LHCN-M2 (cell line): ENCODE measurements at places on chromosomes 16 and 17.

- no peak for DNase-seq
These were observed 10.9 kb upstream of the ARL2BP start for GRCh38 chr16:57233944-57234706.

GRCh38 chr17:75695830-75696271 lies 25.4 kb upstream of the ITGB4 start:
- peak; percentile 99 for DNase-seq

DNA sequence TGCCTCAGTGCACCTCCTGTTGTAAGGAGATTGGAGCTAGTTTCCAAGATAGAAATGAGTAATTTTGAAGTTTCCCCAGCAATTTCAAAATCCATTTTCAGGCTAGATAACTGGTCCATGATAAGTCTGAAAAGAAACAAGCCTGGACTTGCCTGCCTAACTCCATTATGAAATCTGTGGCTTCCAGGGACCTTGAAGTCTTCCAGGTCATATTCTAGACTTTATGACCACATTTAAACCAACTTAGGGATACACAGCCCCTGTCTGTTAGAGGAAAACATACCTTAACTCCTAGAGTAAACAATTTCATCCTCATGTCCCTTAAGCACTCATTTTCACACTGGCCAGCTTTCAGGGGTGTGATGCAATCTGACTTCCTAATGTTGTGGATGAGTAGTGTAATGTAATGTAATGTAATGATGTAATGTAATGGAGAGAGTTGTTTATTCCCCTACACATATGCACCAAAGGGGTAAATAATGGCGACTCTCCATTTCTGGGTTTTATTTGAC lies 96.7 kb upstream of the FAM20A start:
- DNase-seq: peak; percentile 48

DNA sequence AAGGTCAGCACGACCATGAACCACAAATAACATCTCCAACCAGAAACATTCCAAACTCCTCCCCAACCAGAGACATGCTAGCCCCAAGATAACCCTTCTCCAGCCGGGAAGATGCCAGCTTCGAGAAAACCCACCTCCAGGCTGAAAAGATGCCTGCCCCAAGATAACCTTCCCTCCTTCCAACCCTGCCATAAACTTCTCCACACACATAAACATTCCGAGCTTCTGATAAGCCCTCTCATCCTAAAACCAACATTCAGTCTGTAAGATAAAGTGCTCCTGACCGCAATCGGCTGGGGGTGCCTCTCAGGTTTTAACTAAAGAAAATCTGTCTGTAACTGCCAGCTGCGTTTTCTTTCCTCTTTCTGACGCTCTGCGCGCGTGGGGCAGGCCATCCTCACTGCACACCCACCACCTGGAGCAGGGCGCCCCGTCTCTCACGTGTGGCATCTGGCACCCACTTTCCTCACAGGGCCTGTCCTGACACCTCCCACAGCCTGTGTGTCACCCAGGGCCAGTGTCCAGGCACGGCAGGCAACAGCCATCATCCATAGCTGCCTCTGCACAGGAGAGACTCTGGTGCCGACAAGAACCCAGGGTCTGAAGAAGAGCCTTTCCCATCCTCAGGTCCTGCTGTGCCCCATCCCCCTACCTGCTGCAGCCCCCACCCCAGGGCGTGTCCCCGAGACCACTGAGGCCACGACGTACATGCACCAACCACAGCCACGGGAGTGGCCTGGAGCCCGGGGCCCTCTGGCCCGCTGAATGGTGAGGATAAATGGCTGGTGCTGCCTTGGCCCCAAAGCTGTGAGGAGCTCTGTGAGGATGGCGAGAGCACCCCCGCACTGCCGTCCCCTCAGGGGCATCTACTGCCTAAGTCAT lies 3.7 kb downstream of the TEPSIN start:
- no peak for DNase-seq

- no peak for DNase-seq
These were observed 1.9 kb downstream of the PABPN1L start for GRCh38 chr16:88864521-88864920.

GRCh38 chr16:27529962-27530361 lies 19.8 kb downstream of the GTF3C1 start:
- DNase-seq: peak; percentile 92

GRCh38 chr16:9328411-9328810 lies 237.0 kb downstream of the HAPSTR1 start:
- DNase-seq: no peak

- no peak for DNase-seq
These were observed 9.6 kb upstream of the CPD start for GRCh38 chr17:30368912-30369720.

DNA sequence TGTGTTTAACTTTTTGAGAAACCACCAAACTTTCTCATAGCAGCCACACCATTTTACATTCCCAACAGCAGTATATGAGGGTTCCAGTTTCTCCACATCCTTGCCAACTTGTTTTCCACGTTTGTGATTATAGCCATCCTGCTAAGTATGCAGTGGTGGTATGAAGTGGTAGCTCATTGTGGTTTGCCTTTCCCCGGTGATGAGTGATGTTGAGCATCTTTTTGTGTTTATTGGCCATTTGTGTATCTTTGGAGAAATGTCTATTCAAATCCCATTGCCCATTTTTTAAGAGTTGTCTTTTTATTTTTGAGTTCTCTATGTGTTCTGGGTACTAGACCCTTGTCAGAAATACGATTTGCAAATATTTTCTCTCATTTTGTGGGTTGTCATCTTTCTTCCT lies 17.4 kb downstream of the SF3B3 start:
- no peak for DNase-seq

GRCh38 chr17:66967837-66968543 lies 3.5 kb downstream of the CACNG4 start:
- no peak for DNase-seq

GRCh38 chr17:76844485-76844829 lies 23.7 kb upstream of the MGAT5B start:
- no peak for DNase-seq

GRCh38 chr17:45775148-45775547 lies 9.0 kb upstream of the CRHR1 start:
- DNase-seq: no peak

- DNase-seq: no peak
These were observed 2.3 kb upstream of the CYTH1 start for GRCh38 chr17:78784352-78784751.

DNA sequence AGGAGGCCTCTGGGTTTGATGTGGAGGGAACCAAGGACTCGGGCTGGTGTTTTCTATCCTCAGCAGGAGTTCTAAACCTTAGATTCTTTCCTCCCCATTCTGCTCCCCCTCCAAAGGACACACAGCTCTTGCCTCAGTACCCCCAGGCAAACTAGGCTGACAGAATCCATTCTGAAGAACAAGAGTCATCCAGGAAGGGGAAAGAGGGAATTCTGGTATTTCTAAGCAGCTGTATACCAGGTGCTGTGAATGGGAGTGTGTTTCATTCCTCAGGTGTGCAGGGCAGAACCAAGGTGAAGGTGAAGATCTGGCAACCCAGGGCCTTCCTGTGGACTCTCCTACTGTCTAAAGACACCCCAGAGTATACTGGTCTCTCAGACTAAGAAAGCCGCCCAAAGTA lies 4.1 kb downstream of the INPP5K start:
- no peak for DNase-seq

DNA sequence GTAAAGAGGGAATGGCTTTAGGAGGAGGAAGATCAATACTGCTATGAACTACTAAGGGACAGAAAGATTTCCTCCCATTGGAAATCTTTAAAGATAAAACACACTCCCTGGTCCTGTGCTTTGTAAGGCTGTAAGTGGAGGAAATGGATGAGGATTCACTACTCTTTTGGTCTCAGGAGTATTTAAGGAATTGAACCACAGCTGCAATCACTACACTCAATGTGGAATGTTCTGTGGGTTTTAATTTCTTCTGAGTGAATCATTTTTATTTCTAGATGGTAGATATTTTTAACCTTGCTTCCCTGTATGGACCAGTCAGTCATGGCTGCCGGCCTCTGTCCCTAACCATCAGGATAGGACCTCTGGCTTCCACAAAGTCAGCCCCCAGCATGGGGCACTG lies 65.6 kb downstream of the SDR42E1 start:
- DNase-seq: peak; percentile 88

DNA sequence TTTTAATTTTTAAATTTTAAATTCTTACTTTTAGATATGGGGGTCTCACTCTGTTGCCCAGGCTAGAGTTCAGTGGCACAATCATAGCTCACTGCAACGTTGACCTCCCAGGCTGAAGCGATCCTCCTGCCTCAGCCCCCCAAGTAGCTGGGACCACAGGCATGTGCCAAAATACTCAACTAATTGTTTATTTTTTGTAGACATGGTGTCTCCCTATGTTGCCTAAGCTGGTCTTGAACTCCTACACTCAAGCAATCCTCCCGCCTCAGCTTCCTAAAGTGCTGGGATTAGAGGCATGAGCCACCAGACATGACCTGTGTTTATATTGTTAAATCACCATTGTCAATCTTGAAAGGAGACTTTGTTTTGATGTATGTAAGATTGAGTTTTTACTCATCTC lies 332.2 kb downstream of the WWOX start:
- DNase-seq: no peak

DNA sequence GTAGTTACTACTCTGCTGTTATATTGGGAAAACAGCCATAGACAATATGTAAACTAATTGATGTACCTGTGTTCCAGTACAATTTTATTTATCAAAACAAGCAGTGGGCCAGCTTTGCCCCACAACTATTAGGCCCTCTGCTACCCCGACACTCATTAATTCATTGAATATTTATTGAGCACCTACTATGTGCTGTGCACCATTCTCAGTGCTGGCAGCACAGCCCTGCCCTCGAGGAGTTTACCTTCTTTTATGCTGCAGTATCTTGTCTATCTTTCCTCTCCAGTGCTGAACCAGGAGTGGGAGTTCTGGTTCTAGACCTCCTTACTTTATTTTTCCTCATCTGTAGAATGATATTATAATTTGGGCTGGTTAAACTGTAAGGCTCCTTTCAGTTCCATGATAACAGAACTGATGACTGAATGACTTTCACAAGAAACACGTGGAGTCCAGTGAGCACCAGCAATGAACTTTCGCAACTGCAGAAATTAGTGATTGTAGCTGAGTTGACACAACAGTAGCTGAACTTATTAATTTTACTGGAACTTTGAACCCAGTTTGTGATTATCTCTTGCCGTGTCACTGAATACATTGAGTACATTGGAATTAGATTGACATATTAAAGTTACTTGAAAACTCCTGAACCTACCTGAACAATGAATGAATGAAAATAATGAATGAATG lies 2.4 kb downstream of the GOSR2 start:
- DNase-seq: no peak

GRCh38 chr16:17936766-17937402 lies 399.7 kb downstream of the NPIPA8 start:
- DNase-seq: no peak

- peak; percentile 44 for DNase-seq
These were observed 622 bp downstream of the TOM1L2 start for GRCh38 chr17:17971431-17972125.

DNA sequence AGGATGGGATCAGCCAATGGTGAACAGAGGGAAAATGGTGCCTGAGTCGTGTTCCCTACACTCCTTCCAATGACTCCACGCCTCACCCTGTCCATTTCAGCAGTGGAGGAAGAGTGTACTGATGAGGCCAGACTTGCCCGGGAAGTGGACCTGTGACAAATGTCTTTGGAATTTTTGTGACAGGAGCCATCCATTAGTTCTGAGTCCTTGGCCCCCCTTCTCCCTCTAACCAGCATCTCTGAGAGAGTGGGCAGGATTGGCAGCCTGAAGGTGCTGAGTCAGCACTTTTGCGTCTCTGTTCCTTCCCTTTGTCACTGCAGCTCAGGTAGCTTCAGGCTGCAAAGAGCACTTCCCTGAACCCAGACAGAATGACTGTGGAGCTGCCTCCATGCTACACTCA lies 30.8 kb downstream of the BEAN1 start:
- no peak for DNase-seq

DNA sequence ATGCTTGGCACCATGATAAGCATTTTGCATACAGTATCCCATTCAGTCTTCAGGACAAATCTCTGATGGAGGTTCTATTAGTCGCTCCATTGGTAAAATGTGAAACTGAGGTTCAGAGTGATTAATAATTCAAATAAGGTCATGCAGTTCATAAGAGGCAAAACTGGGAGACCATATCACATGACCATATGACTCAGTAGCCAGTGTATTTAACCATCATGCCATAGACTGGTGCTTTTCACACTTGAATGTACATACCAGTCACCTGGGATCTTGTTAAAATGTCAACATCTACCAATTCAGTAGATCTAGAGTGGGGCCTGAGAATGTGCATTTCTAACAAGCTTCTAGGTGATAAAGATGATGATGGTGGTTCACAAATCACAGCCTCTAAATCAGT lies 4.3 kb downstream of the ACSM3 start:
- DNase-seq: no peak

DNA sequence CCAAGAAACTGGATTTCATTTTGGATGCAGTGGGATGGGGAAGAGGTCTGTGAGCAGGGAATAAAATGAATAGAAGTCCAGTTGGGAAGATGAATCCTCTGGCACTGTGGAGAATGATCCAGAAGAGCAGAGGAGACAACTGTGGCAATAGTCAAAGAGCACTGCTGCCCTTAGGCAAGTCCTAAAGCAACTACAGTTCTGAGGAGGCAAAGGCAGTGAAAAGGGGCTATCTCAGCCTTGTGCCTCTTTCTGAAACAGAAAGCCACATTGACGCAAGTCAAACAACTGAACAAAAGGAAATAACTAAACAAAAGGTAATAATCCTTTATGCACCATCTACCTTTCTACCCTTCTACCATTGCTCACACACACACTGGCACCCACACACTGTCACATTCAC lies 238.0 kb upstream of the AXIN2 start:
- no peak for DNase-seq

DNA sequence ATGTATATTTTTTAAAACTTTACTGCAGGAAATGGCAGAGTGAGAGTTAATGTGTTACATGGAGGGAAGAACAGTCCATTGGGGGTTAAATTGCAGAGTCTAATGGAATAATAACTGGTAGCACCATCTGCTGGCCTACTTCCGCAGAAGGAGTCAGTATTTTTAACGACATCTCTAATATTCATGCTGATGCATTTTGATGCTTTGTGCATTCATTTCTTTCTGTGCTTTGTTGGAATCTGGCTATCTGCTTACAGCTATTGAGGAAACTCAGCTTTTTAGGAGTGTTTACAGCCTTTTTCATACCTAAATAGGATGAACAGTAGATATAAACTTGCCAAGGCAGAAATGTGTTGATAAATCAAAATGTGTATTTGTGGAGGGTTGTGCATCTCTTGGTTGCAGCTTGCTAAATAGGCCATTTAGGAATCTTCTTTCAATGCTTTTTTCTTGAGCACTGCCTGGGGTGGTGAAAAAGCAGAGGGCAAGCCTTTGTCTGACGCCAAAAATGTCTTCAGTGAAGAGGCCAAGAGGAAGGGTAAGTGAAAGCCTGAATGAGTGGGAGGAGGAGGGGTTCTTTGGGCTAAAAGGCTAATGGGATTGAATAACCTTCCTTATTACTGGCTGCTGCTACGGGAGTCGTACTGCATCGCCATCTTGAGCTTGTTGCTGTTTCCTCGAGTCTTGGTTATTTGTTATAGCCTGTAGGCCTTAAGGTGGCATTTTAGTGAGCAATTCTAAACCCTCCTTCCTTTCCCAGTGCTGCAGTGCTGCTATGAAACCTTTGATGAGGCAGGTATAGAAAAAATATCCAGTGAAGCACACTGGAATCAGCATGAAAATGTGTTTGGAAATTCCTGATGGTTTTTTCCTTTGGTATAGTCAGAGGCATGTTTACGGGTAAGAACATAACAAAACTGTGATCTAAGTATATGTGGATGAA lies 153.3 kb downstream of the CHD9 start:
- peak; percentile 90 for DNase-seq

- no peak for DNase-seq
These were observed 42.8 kb downstream of the CMTM4 start for GRCh38 chr16:66653581-66654350.

- DNase-seq: peak; percentile 32
These were observed 12.5 kb upstream of the ATP2A3 start for GRCh38 chr17:3976675-3977171.
